MCF 10A (cell line): ENCODE measurements at places on chromosomes 3 and 15. TPM values are rescaled to one million over a fixed set of nuclear protein-coding genes. Genes with fewer than 3 reads are reported as not detected.

Gene BFSP2
- total RNA-seq, result not detected in 2 replicates

Gene LHFPL4
- not detected in 2 replicates for total RNA-seq

Gene DCLK3
- total RNA-seq, result not detected in 2 replicates

Gene CNTN3
- 2.6 and 3.5 TPM in 2 replicates for total RNA-seq

Gene ZNF80
- total RNA-seq, result not detected in 2 replicates

GRCh38 chr3:142263112-142263511 is 37.7 kb upstream of the GK5 start:
- no peak overlapping the region for H3K4me3 ChIP-seq
- no peak overlapping the region for H3K27ac ChIP-seq
- no peaks in the 10 kb centered on the region for H3K27me3 ChIP-seq
- no peak for DNase-seq
- H3K36me3 ChIP-seq, result peaks cover 6% of the 10 kb centered on the region

DNA sequence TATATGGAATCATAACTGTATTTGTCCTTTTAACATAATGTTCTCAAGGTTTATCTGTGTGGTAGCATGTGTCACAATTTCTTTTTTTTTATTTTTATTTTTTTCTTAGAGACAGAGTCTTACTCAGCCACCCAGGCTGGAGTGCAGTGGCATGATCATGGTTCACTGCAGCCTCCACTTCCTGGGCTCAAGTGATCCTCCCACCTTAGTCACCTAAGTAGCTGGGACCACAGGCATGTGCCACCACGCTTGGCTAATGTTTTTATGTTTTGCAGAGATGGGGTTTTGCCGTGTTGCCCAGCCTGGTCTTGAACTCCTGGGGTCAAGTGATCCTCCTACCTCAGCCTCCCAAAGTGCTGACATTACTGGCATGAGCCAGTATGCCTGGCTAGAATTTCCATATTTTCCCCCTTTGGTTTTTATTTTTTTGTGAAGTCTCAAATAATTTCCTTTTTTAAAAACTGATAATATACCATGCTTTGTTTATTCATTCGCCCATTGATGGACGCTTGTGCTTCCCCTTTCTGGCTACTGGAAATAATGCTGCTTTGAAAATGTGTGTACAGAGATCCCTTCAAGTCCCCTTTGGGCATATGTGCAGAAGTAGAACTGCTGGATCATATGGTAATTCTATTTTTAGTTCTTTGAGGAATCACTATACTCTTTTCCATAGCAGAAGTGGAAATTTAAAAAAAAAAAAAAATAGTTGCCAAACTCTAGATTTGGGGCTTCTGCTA is 28.4 kb downstream of the TMEM40 start:
- H3K27me3 ChIP-seq, result no peaks in the 10 kb centered on the region
- no peak overlapping the region for H3K27ac ChIP-seq
- H3K4me3 ChIP-seq, result no peak overlapping the region
- H3K4me1 ChIP-seq, result no peaks in the 10 kb centered on the region

DNA sequence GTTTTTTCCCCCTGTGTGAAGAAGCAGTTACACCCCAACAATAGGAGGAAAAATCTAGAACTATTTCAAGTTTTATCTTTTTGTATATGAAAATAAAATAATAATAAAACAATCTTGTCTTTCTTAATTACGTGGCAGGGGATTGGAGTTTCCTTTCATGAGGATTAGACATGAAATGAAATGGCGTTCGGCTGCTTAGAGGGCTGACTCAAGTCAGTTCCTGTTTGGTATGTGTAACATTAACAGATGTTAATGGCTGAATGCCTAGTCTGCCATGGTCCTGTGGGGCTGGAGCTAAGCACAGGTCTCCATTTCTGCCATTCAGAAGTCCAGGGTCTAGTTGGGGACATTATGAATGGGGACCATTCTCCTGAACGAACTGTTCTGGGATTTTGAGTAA is 3.1 kb upstream of the EXOG start:
- no peak for DNase-seq
- H3K27ac ChIP-seq, result no peak overlapping the region
- H3K36me3 ChIP-seq, result no peaks in the 10 kb centered on the region
- peaks cover 9% of the 10 kb centered on the region for H3K4me1 ChIP-seq

DNA sequence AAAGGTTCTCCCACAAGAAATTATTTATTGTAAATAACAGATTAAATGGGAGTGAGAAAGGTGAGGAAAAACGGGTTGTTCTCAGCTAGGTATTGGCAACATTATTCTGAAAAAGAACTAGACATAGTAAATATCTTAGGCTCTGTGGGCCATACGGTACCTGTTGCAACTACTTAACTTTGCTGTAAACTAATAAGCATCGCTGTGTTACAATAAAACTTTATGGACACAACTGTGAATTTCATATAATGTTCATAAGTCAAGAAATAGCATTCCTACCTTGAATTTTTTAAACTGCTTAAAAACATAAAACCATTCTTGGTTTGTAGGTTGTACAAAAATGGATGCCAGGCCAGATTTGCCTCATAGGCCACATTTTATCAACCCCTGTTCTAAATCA is 183.9 kb downstream of the TBC1D5 start:
- no peaks in the 10 kb centered on the region for H3K27me3 ChIP-seq
- H3K4me1 ChIP-seq, result no peaks in the 10 kb centered on the region
- H3K27ac ChIP-seq, result no peak overlapping the region
- no peak for DNase-seq
- no peak overlapping the region for H3K4me3 ChIP-seq

GRCh38 chr3:11145888-11146287 is 8.4 kb upstream of the HRH1 start:
- DNase-seq, result peak; percentile 58
- no peaks in the 10 kb centered on the region for H3K27me3 ChIP-seq
- H3K27ac ChIP-seq, result peak overlapping the region; percentile 9
- H3K4me1 ChIP-seq, result peaks cover 7% of the 10 kb centered on the region
- H3K4me3 ChIP-seq, result no peak overlapping the region

- H3K27ac ChIP-seq, result no peak overlapping the region
- peak overlapping the region; percentile 66 for H3K4me3 ChIP-seq
- H3K36me3 ChIP-seq, result peaks cover 12% of the 10 kb centered on the region
- no peaks in the 10 kb centered on the region for H3K27me3 ChIP-seq
- peak; percentile 77 for DNase-seq
Observed at GRCh38 chr3:10008588-10009344, 17.5 kb upstream of the FANCD2 start.

DNA sequence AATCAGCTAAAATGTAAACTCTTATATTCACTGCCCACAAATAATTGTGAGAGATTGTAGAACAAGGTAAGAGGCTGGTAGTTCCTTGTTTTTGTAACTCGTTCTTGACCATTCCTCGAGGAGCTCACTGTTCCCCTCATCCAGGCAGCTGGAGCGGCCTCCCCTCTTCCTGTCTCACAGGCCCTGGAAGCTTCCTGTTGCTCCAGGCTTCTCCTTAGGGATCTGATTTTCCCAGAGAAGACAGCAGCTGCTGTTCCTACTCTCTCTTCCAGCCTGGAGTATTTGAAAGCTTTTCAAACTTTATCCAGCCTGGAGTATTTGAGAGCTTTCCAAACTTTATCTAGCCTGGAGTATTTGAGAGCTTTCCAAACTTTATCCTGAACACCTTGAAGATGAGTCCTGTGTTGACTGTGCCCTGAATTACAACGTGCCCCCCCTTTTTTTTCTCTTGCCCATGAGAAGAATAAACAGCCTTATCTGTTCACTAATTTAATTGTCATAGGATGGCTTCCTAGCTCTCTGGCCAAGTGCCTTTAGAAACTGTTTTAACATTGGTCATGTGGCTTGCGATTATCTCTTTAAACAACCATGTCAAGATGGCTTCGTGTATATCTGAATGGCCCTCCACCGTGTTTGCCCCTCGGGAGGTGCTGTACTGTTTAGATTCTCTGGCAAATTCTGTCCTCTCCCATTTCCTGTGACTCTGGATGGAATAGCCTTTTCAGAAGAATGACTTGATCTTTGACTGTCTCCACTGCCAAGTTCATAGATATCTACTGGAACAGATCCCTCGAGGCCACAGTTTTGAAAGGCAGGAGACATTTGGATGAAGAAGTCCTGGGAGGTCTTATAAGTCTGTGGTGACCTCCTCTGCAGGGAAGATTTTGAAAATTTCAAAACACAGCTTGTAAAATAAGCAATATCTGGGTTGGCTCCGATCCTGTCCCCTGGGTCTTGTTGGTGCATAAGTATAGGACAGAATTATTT is 4.8 kb downstream of the ADAMTSL3 start:
- H3K4me1 ChIP-seq, result no peaks in the 10 kb centered on the region
- DNase-seq, result no peak
- H3K4me3 ChIP-seq, result no peak overlapping the region
- H3K27me3 ChIP-seq, result no peaks in the 10 kb centered on the region
- no peak overlapping the region for H3K27ac ChIP-seq

DNA sequence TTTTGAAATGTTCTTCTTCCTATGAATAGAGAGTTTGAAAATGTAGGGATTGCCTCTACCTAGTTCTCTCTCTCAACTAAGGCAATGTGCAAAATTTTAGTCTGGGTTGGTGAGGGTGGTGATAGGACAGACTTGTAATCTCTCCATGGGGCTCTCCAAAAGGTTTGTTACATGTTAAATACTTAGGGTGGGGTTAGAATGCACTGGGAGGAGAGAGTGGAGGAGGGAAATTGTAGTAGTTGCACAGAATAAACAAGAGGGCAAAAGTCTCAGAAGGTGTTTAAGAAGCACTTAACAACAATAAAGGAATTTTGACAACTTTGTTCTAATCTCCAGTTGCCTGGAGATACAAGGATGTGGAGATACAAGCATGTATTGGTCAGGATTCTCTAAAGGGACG is 230.4 kb downstream of the NECTIN3 start:
- DNase-seq, result no peak
- H3K4me3 ChIP-seq, result no peak overlapping the region
- H3K27ac ChIP-seq, result no peak overlapping the region
- H3K27me3 ChIP-seq, result no peaks in the 10 kb centered on the region
- H3K4me1 ChIP-seq, result no peaks in the 10 kb centered on the region

DNA sequence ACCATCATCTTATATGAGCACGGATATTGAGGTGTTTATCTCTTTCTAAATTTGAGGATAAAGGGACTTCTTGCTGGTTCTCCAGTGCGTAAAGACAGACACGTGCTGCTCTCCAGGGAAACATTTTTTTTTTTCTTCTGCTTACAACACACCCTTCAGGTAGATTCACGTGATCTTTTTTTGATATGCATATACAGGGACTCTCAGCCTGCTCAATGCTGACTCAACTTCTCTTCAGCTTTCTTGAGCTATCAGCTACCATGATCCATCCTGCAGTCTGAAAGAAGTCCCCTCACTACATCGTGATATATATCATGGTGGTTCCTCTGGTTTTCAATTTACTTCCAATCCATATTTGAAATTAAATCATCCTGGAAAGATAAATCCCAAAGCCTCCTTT is 87.1 kb upstream of the SLITRK3 start:
- no peak overlapping the region for H3K27ac ChIP-seq
- no peak overlapping the region for H3K4me3 ChIP-seq
- no peaks in the 10 kb centered on the region for H3K4me1 ChIP-seq
- no peaks in the 10 kb centered on the region for H3K36me3 ChIP-seq
- no peaks in the 10 kb centered on the region for H3K27me3 ChIP-seq

GRCh38 chr3:127484601-127485388 is 105.7 kb downstream of the TPRA1 start:
- no peak overlapping the region for H3K4me3 ChIP-seq
- H3K27me3 ChIP-seq, result no peaks in the 10 kb centered on the region
- DNase-seq, result peak; percentile 20
- H3K4me1 ChIP-seq, result peaks cover 10% of the 10 kb centered on the region
- no peak overlapping the region for H3K27ac ChIP-seq
- no peaks in the 10 kb centered on the region for H3K36me3 ChIP-seq

- no peaks in the 10 kb centered on the region for H3K27me3 ChIP-seq
- H3K4me1 ChIP-seq, result peaks cover 20% of the 10 kb centered on the region
- no peak overlapping the region for H3K4me3 ChIP-seq
- peak overlapping the region; percentile 77 for H3K27ac ChIP-seq
- no peaks in the 10 kb centered on the region for H3K36me3 ChIP-seq
- no peak for DNase-seq
Observed at GRCh38 chr3:155218462-155218861, 75.0 kb downstream of the STRIT1 start.

DNA sequence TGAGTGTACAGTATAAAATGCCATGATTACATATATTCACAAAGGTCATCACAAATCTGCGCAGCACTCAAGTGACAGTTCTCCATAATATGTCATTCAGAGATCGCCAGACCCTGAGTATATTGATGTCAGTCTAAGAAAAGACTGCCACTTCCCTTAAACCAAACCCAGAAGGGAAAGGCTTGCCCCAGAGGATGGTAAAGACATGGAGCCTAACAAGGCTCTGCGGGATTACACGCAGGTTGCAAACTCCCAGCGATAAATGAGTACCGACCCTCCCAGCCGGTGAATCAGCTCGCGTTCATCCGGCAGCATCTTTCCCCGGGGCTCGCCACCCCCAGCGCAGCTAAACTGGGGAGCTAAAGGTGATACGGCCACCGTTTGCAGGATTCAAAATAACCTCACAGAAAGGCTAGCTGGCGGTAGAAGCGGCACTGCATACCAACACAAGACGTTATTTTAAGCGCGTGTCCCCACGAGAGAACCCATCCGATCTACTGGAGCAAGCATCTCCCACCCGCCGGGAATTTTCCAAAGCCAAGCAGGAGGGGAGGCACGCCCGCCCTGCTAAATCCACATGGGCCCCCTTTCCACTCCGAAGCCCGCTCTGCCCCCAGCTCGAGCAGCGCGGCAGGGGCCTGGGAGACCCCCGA is 643 bp downstream of the MYO5A start:
- no peak overlapping the region for H3K27ac ChIP-seq
- H3K4me1 ChIP-seq, result peaks cover 7% of the 10 kb centered on the region
- DNase-seq, result peak; percentile 24
- no peaks in the 10 kb centered on the region for H3K36me3 ChIP-seq

GRCh38 chr3:98739266-98739665 is 23.9 kb upstream of the ST3GAL6 start:
- no peaks in the 10 kb centered on the region for H3K36me3 ChIP-seq
- no peak for DNase-seq
- no peak overlapping the region for H3K4me3 ChIP-seq
- H3K27ac ChIP-seq, result no peak overlapping the region

DNA sequence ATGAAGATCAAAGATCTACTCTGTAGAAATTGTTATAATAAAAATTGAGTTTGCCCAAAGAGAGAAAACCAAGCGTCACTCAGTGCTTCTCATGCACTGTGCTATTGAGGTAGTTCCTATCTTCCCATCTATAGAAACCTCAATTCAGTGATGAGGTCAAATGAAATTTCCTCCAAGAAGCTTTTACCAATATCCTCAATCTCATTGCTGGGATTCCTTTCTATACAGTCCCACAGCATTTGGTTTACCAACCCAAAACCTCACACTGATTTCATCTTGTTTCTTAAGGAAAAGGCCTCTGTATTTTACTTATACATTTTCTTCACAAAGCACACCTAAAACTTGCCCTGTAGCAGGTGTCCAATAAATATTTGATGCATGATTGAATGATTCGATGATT is 147.2 kb downstream of the ALCAM start:
- H3K27me3 ChIP-seq, result no peaks in the 10 kb centered on the region
- no peak for DNase-seq
- no peak overlapping the region for H3K4me3 ChIP-seq
- no peak overlapping the region for H3K27ac ChIP-seq
- H3K36me3 ChIP-seq, result no peaks in the 10 kb centered on the region
- H3K4me1 ChIP-seq, result peaks cover 6% of the 10 kb centered on the region

- no peak overlapping the region for H3K4me3 ChIP-seq
- DNase-seq, result no peak
- no peaks in the 10 kb centered on the region for H3K4me1 ChIP-seq
- H3K27ac ChIP-seq, result no peak overlapping the region
- H3K36me3 ChIP-seq, result no peaks in the 10 kb centered on the region
- no peaks in the 10 kb centered on the region for H3K27me3 ChIP-seq
Observed at GRCh38 chr15:39094116-39094515, 486.8 kb upstream of the THBS1 start.

GRCh38 chr3:57755368-57755675 is 787 bp upstream of the SLMAP start:
- DNase-seq, result peak; percentile 46
- H3K4me1 ChIP-seq, result peaks cover 27% of the 10 kb centered on the region
- H3K27me3 ChIP-seq, result no peaks in the 10 kb centered on the region
- peaks cover 21% of the 10 kb centered on the region for H3K36me3 ChIP-seq
- H3K4me3 ChIP-seq, result peak overlapping the region; percentile 97
